ENCODE measurements at places on chromosomes 5 and 9. TPM values are rescaled to one million over a fixed set of nuclear protein-coding genes. Genes with fewer than 3 reads are reported as not detected.

DNA sequence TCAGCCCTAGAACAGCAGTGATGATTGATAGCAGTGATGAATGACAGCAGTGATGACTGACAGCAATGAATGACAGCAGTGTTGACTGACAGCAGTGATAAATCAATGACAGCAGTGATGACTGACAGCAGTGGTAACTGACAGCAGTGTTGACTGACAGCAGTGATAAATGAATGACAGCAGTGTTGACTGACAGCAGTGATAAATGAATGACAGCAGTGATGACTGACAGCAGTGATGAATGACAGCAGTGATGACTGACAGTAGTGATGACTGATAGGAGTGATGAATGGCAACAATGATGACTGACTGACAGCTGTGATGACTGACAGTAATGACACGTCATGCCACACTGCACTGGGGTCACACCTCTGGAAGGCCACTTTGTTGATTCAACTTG is 106.8 kb downstream of the ENTREP1 start:
- no peak for DNase-seq

DNA sequence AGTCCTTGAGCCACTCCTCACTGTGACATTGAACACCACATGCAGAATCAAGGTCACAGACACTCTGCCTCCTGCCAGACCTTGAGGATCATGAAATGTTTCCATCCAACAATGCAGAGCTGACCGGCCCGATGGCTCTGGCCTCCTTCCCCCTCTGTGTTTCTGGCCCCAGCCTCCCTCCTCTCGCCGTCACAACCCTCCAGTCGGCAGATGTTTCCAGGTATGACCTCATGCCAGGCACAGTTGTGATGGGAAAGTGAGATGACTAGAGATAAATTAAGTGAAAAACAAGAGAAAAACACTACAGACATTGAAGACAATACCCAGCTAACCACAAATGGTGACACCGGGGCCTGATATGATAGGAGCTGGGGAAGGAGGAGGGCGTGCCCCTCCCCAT is 9.8 kb downstream of the NTNG2 start:
- no peak for DNase-seq

The FSD1L gene
- 0.24 TPM for total RNA-seq

The OLFM1 gene
- not detected for total RNA-seq

DNA sequence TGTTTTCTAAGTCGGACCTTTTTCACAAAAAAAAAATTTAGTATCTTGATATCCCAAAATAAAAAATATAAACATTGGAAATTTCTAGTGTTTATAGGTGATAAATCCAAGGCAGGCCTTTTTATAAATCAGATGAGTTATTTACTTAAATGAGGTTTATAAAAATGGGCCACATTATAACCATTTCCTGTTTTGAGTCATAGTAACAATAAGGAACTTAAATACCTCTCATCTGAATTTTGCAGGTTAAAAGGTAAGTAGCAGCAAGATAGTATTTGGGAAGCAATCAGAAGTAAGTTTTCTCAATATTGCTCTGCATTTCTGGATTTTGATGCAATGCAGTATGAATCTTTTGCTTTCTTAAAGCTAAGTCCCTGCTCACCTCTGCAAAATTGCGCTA is 3.9 kb downstream of the SPTAN1 start:
- DNase-seq, result peak; percentile 23

- DNase-seq, result no peak
Measured at GRCh38 chr5:5726401-5726800, 303.9 kb downstream of the ICE1 start.

GRCh38 chr9:7376833-7377232 is 422.7 kb downstream of the DMAC1 start:
- no peak for DNase-seq

The C9orf153 gene
- 0.54 TPM for total RNA-seq

GRCh38 chr5:172450861-172451695 is 3.2 kb downstream of the SH3PXD2B start:
- DNase-seq, result no peak

GRCh38 chr9:101993771-101994170 is 255.3 kb upstream of the GRIN3A start:
- no peak for DNase-seq

DNA sequence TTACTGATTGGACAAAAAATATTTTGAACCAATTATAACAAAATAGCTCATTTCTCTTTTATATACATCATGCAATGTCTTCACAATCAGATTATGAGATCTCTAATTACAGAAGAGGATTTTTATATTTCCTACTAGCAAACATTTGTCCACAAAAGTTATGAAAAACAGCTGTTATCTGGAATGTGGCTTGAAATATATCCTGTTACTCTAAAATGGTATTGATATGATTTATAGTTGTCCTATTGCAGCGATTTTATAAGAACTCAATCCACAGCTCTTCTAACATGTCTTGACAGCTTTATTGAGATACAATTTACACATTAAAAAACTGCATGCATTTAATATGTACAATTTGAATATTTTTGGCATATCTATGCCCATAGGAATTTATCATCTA is 779.9 kb upstream of the ACO1 start:
- no peak for DNase-seq

GRCh38 chr5:174618589-174618988 is 105.8 kb upstream of the MSX2 start:
- DNase-seq, result no peak

The PLEKHG4B gene
- not detected for total RNA-seq

GRCh38 chr5:2908086-2908485 is 156.6 kb upstream of the IRX2 start:
- no peak for DNase-seq

DNA sequence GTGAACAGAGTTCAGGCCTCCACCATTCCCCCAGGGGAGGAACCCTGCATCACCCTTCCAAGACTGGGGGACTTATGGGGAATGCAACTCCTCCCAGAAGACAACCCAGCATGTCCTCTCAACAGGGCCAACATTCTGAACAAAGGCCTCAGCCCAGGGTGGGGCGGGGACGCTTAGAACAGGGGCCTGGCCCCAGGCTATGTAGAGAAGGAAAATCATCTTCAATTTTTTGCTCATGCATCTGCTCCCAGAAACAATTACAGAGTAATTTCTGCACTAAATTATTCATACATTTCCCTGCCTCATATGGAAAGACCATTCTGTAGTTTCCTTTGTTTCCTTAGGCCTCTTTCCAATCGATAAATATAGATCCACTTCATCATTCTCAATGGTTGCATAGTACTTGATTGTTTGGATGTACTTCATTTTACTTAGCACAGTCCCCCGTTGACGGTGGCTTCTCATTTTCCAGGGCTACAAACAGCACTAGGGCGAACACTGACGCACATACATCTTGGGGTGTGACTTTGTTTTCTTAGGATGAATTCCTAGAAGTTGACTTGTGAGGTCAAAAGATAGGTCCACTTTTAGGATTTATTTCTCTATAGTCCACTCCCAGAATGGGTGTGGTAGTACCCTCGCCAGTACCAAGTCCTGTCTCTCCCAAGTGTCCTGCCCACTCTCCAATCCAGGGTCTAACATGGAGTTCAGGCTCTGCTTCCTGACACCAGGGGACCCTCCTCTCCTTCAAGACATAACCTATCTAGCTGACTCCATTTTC is 27.2 kb upstream of the SMU1 start:
- DNase-seq, result no peak

GRCh38 chr9:107738789-107739188 is 249.2 kb upstream of the KLF4 start:
- DNase-seq, result no peak

DNA sequence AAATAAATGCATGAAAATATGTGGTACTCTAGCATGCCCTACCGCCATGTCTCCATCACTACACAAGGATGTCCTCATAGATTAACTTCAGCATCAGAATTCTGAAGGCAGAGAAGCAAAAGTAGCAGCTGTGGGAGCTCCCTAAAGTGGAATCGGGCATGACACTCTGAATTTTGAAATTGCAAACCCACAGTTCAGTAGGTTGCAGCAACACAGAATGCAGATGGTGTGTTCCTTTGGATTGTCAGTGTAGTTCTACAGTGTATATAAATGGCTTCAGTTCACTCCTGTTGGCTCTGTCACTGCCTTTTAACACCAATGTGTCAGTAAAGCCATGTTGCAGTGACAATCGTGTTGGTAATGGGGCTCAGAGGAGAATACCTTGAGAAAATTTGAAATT is 973.6 kb upstream of the WWC1 start:
- DNase-seq, result no peak

The BAAT gene
- total RNA-seq, result not detected

DNA sequence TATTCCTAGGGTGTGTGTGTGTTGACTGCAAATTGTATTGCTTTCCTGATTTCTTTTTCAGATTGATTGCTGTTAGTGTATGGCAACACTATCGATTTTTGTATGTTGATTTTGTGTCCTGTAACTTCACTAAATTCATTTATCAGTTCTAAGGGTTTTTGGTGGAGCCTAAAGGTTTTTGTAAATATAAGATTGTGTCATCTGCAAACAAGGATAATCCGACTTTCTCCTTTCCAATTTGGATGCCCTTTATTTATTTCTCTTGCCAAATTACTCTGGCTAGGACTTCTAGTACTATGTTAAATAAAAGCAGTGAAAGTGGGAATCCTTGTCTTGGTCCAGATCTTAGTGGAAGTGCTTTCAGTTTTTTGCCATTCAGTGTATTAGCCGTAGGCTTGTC is 340.9 kb upstream of the KLF4 start:
- no peak for DNase-seq

DNA sequence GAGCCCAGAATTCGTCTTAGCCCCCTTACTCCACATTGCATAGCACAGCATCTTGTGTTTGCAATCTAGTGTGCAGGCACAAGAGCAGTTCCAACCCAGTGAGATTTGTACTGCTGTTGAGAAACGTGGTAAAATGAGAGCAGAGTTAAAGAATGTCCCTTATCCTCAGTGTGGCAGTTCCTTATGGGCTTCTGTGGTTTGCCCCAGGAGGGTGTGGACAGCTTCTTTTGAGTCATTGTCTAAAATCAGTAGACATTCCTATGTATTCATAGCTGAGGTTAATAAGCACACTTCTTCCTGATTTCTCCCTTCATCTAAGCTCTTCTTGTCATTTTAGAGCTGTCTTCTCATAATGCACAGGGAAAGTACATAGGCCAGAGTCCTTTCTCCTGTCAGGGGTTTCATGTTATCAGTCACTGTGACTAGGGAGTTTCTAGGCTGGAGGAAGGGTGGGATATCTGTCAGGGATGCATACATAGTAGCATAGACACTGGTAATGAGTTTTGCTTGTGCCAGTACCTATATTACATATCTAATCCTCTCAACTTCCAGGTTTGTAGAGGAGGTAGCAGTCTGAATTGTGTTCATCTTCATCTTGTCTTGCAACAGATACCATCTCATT is 2.0 kb upstream of the CAVIN4 start:
- DNase-seq, result no peak

DNA sequence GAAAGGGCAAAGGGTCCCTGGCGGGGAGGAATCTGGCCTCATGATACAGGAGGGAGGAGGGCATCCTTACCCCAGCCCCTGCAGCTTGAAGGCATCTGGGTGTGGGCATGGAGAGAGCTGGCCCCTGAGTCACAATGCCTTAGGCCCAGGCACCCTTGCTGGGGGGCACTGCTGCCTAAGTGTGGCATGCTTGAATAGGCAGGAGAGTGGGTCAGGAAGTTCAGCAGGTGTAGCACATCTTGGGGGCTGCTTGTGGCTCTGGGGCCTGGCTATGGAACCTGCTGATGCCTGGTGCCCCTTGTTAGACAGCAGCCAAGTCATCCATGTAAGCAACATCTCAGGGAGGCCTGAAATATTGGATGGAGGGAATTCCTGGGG is 63.1 kb downstream of the HSPA4 start:
- DNase-seq, result no peak

The N4BP3 gene
- 17.3 TPM for total RNA-seq

The CTNND2 gene
- not detected for total RNA-seq

The FOXD4L6 gene
- total RNA-seq, result not detected

GRCh38 chr5:157599565-157599964 is 24.0 kb upstream of the ADAM19 start:
- DNase-seq, result no peak

- no peak for DNase-seq
Measured at GRCh38 chr5:16464231-16464630, 1.4 kb downstream of the ZNF622 start.

The RIMOC1 gene
- total RNA-seq, result 9.0 TPM

The PCDH12 gene
- total RNA-seq, result not detected

DNA sequence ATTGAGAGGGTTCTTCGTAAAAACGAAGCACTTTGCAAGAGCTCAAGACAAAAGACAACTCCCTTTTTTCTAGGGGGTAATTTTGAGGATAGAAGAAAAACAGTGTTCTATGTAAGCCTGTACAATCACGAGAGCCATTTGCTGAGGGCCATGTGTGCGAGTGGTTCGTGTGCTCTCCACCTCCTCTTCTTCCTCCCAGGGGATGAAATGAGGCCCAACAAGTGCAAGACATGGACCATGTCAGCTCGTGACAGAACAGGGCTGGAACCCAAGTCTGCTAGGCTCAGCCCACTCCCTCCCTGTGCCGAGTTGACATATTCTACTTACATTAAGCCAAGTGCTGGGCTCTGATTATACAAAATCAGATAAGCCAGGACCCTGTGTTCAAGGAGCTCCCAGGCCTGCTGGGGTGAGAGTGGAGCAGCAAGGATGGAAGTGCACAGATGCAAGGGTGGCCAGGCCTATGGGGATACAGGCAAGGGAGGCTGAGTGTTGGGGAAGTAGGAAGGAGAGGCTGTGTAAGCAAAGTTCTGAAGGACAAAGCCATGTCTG is 97.9 kb upstream of the MSX2 start:
- DNase-seq, result no peak

The CSF1R gene
- not detected for total RNA-seq

- no peak for DNase-seq
Measured at GRCh38 chr5:126043688-126044087, 379.5 kb upstream of the GRAMD2B start.

DNA sequence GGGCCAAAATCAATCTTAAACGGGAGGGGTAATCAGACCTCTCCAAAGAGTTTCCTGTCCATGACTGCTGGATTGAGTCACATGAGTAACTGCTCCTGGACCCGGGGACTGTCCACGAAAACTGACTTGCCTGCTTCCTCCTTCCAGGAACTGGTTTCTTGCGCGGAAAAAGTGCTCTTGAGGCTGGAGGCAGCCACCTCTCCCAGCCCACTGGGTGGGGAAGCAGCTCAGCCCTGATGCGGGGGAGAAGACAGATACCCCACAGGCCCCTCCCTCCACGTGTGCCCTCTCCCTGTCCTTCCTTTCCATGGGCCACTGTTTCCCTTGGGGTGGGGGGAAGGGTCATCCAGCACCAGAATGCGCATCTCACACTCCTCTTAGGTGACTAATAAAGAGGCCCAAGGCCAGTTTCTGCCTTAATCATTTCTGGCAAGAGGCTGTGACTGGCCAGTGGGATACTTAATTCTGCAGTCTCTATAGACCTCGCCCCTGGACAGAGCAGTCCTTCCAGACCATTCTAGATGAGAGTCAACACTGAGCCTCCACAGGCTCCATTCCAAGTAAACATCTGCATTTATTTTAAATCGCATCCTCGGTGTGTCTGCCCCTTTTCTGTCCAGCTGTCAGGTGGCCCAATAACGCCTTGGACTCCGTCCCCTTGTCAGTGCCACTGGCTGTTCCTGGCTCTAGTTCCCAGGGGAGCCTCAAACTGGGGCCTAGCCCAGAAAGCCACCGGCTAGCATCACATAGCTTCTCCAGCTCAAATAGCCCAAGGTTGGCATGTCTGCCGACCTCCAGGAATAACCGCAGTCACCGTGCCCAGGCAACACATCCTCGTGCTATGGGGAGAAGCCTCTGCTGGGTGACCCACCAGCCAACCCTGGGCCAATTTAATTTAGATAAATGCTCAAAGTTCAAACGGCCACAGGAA is 12.0 kb downstream of the REXO4 start:
- DNase-seq, result no peak
